Dermis blood vessel endothelial cell (primary cell): ENCODE measurements at places on chromosomes 11 and 22.

DNA sequence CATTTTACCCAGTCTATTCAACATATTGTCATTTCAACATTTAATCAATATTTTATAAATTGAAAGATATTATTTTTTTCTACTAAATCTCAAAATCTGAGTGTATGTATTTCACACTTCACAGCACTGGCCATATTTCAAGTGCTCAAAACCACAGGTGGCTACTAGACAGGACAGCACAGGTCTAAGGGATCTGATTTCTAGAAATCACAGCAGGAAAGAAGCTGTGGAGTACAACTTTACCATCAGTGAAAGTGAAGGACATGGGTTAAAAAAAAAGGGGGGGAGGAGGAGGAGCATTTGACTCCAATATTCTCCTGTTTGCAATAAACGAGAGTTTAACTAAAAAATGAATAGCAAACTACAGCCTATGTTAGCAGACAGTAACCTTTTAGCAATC, 4.5 kb downstream of the PRDM10 start:
- no peak for DNase-seq

GRCh38 chr11:102883141-102883540, 8.4 kb upstream of the MMP12 start:
- no peak for DNase-seq

- no peak for DNase-seq
These were observed 5.3 kb downstream of the SLC17A6 start for GRCh38 chr11:22343371-22344032.

DNA sequence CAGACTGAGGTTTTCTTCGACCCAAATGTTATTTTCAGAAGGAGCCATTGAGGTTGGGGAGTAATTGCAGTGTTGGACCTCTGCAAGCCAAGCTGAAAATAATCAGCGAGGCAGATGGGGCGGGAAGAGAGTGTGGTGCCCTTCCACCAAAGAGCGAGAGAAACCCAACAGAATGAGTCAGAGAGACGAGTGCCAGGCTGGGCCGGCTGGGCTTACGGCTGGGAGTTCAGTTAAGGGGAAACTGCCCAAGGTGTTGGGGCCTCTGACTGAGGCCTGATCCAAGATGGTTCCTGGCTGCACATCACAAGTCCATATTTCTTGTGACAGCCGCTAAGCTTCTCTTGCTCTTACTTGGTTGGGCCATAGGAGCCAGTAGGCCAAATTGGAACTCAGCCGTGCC, 30.4 kb upstream of the CREB3L1 start:
- no peak for DNase-seq

- peak; percentile 47 for DNase-seq
These were observed 42.9 kb downstream of the PARVB start for GRCh38 chr22:44067033-44067432.

- DNase-seq = no peak
These were observed 16.2 kb upstream of the SESN3 start for GRCh38 chr11:95247127-95247684.

DNA sequence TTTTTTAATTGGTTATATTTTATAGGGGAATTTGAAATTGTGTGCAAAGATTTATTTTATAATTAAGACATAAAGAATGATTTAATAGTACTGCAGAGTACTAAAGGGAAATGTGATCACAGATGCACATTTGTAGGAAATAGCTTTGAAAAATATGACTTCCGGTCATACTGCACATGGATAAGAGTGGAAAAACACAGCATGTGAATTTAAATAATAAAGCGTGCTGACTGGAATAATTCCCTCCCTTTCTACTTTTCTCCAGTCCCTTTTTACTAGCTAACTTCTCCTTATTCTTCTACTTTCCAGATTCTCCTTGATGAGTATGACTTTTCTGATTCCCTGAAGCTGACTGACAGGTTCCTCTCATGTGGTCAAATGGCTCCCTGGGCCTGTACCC, 238.4 kb upstream of the CTSC start:
- DNase-seq = peak; percentile 67

DNA sequence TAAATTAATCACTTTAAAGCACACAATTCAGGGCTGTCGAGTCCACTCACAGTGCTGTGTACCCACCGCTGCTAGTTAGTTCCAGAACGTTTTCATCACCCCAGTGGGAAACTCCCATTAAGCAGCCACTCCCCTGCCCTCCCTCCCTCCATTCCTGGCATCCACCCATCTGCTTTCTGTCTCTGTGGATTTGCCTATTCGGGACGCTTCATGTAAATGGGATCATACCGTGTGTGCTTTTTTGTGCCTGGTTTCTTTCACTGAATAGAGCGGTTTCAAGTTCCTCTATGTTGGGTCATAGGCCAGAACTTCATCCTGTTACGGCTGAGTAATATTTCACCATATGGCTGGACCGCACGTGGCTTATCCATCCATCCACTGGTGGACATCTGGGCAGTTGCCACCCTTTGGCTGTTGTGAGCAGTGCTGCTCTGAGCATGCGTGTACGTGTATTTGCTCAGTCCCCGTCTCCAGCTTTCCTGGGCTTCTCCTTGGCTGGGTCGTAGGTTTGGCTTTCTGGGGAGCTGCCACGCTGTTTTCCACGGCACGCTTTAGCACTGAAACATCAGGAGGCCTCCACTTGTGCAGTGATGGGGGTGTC, 30.1 kb downstream of the ARHGAP8 start:
- DNase-seq = no peak

DNA sequence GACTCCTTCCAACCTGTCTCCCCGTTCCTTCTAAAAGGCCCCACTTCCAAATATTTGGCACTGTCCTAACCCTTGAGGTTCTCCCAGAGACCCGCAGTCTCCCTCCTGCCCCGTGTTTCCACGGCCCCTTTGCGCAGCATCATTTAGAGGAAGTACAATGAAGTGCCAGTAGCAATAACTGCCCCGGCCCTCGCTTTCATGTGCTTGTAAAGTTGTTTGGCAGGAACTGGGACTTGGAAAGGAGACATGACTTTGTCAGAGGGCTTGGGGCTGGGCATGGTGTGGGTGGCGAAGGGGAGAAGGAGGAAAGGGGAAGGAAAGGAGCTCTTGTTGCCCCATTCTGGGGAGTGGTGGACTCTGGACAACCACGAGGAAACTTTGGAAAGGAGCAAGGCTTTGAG, 2.6 kb downstream of the CD44 start:
- DNase-seq = no peak

DNA sequence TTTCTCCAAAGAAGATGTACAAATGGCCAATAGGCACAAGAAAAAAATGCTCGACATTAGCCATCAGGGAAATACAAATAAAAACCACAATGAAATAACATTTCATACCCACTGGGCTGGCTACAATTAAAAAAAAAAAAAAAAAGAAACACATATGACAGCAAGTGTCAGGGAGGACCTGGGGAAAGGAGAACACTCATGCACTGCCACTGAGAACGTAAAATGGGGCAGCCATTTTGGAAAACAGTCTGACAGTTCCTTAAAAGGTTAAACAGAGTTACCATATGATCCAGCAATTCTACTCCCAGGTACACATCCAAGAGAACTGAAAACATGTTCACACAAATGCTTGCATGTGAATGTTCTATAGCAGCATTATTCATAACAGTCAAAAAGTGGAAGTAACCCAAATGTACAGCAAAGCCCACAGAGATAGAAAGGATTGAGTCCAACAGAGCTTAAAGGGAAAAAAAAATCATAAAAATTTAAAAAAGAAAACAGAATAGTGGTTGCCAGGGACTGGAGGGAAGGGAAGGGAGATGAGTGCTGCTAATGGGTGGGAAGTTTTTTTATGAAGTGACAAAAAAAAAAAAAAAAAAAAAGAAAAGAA, 48.4 kb upstream of the CYP2D6 start:
- no peak for DNase-seq

DNA sequence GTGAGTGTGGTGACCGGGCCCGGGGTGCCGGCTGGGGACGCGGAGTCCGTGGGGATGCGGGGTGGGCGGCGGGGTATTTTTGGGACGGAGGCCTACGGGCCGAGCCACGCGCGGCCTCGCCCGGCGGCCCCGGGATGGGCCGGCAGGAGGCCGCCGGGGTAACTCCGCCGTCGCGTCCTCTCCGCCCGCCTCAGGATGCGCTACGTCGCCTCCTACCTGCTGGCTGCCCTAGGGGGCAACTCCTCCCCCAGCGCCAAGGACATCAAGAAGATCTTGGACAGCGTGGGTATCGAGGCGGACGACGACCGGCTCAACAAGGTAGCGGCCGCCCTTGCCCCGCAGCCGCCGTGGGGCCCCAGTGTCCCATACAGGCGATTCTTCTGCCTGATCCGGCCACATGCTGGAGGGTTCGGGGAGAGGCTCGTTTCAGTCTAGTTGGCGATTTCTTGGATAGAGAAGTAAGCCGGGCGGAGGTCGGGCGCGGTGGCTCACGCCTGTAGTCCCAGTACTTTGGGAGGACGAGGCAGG, 337 bp downstream of the RPLP2 start:
- no peak for DNase-seq

DNA sequence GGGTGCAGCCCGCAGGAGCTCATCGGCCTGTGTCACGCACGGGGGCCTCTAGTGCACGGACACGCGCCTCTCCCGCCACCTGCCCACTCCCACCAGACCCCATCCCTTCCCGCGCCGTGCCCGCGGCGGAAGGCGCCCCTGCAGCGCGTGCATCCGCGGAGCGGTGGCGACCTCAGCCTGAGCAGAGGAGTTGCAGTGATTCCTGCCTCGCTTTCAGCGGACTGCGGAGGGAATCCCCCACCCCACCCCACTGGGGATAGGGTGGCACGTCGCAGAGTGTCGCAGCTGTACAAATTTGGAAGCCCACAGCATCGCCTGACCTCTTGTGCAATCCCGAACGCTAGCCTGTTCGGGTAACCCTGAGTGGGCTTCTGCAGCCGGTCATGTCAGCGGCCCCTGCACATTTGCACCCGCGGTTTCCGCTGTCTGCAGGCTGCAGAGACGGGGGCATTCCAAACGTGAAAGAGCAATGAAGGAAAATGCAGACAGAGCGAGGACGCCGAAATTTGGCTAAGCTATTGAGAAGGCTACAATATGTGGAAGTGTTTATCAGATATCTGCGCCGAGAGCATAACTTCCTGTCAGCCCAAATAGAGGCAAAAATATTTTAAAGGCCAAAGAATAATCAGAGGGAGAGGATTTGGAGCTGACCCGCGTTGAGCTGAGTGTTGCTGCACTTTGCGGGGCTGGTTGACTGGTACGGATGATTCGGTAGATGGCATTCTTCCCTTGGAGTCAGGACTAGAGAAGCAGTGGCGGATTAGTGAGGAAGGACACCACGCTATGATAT, 617 bp upstream of the ARHGAP20 start:
- peak; percentile 71 for DNase-seq

GRCh38 chr22:17966403-17966717, 58.0 kb downstream of the MICAL3 start:
- DNase-seq = no peak

DNA sequence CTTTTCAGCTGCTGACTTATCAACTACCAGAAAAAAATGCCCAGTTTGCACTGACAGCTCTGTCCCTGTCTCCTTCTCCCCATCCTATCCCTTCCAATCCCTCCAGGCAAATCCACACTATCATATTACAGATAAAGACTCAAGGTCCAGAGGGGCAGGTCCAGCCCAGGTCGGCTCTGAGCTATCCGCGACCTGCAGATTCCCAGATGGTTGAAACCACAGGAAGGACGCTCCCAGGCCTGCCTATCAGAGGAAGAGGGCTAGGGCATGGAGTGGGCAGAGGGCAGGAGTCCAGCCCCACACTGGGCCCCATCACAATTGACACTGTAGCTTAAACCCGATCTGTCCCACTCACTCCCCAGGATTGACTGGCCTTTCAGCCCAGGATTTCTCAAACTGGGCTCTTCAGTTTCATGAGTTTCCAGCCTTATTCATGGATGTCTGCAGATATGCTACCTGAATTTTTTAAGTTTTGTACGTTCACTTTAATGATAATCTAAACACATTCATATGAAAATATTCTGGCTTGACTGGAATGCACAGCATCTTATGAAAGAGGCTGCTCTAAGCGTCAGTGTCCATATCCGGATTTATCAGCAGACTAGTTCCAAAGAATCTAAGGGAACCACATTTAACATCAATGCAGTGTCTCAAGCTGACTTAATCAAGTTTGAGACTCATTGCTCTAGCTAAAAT, 16.4 kb upstream of the FCHSD2 start:
- DNase-seq = no peak

- no peak for DNase-seq
These were observed 1.7 kb downstream of the BAIAP2L2 start for GRCh38 chr22:38108561-38109319.

GRCh38 chr11:79525257-79525656, 84.4 kb upstream of the TENM4 start:
- DNase-seq = no peak

GRCh38 chr11:74534216-74534945, 40.9 kb upstream of the LIPT2 start:
- DNase-seq = no peak

GRCh38 chr22:41968601-41969000, 642 bp upstream of the SEPTIN3 start:
- peak; percentile 61 for DNase-seq

GRCh38 chr11:127943152-127943551, 644.2 kb downstream of the ETS1 start:
- DNase-seq = no peak

- no peak for DNase-seq
These were observed 35.0 kb upstream of the ADORA2A start for GRCh38 chr22:24392218-24392931.

GRCh38 chr22:50293441-50294318, 13.8 kb downstream of the PLXNB2 start:
- peak; percentile 71 for DNase-seq

GRCh38 chr11:57290288-57290687, 34.5 kb downstream of the TNKS1BP1 start:
- DNase-seq = peak; percentile 39

GRCh38 chr11:85682330-85683305, 3.4 kb downstream of the CCDC89 start:
- peak; percentile 55 for DNase-seq

GRCh38 chr11:15106201-15106965, 8.3 kb upstream of the INSC start:
- no peak for DNase-seq

- no peak for DNase-seq
These were observed 990.2 kb downstream of the BRD1 start for GRCh38 chr22:48837341-48837935.
